ENCODE measurements at places on chromosomes 3 and 15. TPM values are rescaled to one million over a fixed set of nuclear protein-coding genes. Genes with fewer than 3 reads are reported as not detected.
A peak's percentile ranks its signal among the peaks of the same experiment; 100 is the strongest.

The ENTPD3 gene
- total RNA-seq, result not detected

The GOLGA8Q gene
- not detected for total RNA-seq

The SLC12A8 gene
- 26.6 TPM for total RNA-seq

The PLCB2 gene
- total RNA-seq, result 1.6 TPM

The TRIM42 gene
- not detected for total RNA-seq

The GRK7 gene
- total RNA-seq, result not detected

The FAM174B gene
- total RNA-seq, result 0.98 TPM

The SERPINI2 gene
- total RNA-seq, result not detected

The LRRC58 gene
- total RNA-seq, result 50.5 TPM

DNA sequence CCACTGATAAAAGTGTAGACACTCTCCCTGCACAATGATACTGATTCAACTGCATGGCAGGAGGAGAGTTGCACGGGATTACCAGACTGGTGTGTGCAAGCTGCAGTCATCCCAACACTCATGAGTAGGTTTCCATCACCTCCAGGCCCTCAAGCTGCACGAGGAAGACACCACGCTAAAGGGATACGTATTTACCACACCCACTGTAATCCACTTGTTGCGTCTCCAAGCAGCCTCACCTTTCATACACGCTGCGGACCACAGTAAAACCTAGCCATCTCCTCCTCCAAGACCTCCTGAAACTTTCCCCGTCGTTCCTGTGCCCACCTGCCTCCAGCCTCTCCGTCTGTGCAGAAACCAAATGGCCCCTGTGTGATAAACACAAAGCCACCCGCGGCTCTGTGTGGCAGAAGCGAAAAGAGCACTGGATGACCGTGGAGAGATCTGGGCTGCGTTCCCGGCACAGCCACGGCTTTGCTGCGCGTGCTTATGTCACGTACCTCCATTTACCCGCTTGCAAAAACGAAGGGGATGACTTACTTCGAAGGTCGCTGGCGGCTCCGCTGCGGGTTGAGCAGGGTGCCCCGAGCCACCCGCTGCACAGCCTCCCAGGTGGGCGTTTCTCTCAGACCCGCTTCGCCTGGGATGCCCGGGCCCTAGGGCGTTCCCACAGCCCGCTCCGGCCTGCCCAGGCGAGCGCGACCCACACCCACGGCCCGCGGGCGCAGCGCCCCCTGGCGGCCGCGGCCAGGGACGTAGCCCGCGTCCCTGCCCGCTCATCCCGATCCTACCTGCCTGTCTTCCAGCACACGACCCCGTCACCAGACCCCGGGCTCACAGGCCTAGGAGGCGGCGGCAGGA is 643 bp downstream of the ABCC5 start:
- DNase-seq, result peak; percentile 57

GRCh38 chr15:99153026-99153535 is 48.2 kb downstream of the SYNM start:
- DNase-seq, result no peak

DNA sequence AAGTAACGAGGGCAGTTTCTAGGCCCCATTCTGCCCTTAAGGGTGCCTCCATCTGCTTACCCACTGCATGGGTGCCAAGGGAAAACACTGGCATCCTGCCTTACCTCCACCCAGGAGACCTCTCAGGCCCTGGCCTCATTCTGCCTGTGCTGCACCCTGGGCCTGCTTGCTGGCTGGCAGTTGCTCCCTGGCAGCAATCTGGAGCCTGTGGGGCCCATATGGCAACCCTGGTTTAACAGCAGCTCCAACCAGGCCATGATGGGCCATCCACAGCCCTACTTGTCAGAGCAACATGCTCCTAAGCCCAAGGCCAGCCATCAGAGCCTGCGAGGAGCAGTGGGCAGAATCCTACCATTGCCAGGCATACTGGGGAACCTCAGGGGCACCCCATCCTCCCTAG is 3.7 kb downstream of the C3orf18 start:
- DNase-seq, result no peak

DNA sequence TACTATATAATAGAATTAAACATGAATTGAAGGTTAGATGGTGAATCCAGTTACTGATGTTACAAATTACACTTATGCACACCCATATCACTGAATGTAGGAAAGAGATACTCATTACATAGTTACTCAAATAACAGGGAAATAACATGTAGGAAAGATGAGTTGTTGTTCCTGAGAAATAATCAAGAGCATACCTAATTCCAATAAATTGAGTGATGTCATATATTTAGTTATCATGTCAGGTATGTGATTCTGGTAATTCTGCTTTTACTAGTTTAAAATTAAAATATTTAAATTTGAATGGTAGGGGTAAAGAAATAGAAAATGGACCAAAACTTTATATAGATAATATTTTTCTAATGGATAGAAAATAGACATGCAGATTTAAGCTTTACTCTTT is 102.6 kb upstream of the MYZAP start:
- DNase-seq, result no peak

DNA sequence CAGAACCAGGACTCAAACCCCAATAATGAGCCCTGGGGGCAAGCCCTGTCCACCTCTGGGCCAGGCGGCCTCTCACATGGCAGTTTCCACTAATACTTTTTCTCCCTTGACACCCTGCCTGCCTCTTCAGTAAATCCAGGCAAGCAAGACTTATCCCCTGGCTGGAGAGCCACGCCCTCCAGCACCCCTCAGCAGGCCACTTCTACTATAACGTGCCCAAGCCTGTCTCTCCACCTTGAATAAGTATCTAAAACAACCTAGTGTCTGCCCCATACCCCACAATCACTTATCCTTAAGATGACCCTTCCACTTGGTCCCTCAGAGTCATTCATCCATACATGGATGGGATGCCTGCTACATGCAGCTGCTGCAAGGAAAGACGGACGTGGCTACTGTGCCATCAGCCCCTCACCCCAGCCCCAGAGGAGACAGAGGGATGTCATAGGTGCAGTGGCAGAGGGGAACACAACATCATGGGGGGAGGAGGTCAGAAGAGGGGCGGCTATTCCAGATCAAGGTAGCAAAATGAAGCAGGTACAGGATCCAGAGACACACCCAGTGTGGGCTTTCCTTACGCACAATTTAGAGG is 63.4 kb downstream of the LRIG1 start:
- no peak for DNase-seq

DNA sequence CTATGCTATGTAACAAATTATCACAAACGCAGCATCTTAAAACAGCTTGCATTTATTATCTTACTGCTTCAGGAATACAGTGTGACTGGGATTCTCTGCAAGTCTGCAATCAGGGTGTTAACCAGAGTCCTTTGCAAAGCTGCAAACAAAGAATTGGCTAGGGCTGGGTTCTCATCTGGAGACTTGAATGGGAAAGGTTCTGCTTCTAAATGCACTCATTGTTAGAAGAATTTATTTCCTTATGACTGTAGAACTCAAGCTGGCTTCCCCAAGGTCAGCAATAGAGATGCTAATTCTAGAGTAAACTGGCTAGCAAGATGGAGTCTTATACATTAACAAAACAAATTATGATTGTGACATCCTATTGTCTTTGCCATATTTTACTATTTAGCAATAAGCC is 673.7 kb downstream of the DIPK2A start:
- DNase-seq, result no peak

DNA sequence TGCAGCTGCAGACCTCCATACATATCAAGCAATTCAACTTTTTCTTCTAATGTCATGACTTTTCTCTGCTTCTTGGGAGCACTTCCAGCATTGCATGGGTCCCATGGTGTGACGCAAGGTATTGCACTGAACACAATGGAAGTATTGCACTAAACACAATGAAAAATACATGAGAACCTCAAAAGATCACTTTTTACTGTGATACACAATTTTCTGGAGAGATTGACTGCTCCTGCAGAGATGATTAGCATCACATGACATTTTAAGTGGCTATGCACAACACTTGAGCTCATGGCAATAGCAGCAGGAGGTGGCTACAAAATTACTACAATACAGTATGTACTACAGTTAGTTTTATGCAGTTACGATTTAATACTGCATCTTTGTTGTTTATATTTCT is 113.5 kb upstream of the BHLHE40 start:
- no peak for DNase-seq

GRCh38 chr3:78255403-78255802 is 1215.5 kb downstream of the ROBO2 start:
- DNase-seq, result peak; percentile 28

- no peak for DNase-seq
Measured at GRCh38 chr3:137796993-137797392, 32.9 kb downstream of the SOX14 start.

- no peak for DNase-seq
Measured at GRCh38 chr3:17798000-17798399, 55.6 kb upstream of the TBC1D5 start.

- peak; percentile 80 for DNase-seq
Measured at GRCh38 chr3:127817406-127817841, 4.9 kb downstream of the MGLL start.

DNA sequence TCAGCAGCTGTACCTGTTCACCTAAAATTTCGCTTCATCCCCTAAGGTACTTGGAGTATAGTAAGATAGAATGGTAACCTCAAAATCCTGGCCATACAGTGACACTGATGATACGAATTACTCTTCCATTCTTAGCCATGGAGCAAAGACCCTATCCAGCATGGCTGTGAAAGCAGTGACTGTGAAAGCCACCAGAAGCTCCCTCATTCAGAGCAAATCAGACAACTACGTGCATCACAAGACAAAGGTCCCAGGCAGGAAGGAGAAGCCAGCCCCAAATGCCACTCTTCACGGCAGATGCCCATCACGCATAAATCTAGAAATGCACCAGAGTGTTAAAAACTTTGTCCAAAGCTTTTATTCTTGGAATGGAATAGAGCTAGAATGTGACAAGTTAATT is 99.4 kb downstream of the GABRB3 start:
- DNase-seq, result no peak
